ENCODE measurements at places on chromosomes 2 and 18.

DNA sequence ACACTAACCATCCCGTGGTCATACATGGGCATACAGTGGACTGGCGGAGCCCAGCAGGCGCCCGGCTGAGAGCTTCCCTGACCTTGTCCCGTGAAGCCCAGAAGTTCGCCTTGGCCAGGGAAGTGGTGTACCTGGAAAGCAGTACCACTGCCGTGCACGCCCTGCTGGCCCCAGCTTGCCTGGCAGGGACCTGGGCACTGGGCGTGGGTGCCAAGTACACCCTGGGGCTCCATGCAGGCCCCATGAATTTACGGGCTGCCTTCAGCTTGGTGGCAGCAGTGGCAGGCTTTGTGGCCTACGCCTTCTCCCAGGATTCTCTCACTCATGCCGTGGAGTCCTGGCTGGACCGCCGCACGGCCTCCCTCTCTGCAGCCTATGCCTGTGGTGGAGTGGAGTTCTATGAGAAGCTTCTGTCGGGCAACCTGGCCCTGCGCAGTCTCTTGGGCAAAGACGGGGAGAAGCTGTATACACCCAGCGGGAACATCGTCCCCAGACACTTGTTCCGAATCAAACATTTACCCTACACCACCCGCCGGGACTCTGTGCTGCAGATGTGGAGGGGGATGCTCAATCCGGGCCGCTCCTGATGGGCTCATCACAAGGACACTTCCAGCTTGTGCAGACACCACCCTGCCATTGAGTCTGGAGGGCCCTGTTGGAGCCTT, 2.3 kb downstream of the TMEM177 start:
- DNase-seq, result no peak

DNA sequence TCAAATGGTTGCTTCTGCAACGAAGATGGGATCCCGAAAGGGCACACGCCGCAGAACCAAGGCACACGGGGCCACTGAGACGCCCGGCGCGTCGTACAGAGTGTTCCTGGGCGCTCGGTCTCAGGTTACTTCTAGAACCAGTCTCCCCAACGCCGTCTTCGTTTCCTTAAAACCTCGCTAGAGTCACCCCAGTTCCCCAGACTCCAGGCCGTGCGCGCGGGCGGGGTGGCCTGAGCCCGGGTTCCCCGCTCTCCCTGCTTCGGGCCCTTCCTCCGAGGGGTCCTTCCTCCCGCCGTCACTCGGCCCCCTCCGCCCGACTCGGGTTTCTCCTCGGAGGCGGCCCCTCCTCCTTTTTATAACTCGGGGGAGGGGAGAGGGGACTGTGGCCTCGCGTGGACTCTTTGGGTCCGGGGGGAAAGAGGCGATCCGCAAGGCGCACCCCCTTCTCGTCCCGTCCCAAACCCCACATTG, 774 bp upstream of the FZD7 start:
- DNase-seq, result no peak

GRCh38 chr18:26503382-26503781, 45.0 kb downstream of the KCTD1 start:
- no peak for DNase-seq

DNA sequence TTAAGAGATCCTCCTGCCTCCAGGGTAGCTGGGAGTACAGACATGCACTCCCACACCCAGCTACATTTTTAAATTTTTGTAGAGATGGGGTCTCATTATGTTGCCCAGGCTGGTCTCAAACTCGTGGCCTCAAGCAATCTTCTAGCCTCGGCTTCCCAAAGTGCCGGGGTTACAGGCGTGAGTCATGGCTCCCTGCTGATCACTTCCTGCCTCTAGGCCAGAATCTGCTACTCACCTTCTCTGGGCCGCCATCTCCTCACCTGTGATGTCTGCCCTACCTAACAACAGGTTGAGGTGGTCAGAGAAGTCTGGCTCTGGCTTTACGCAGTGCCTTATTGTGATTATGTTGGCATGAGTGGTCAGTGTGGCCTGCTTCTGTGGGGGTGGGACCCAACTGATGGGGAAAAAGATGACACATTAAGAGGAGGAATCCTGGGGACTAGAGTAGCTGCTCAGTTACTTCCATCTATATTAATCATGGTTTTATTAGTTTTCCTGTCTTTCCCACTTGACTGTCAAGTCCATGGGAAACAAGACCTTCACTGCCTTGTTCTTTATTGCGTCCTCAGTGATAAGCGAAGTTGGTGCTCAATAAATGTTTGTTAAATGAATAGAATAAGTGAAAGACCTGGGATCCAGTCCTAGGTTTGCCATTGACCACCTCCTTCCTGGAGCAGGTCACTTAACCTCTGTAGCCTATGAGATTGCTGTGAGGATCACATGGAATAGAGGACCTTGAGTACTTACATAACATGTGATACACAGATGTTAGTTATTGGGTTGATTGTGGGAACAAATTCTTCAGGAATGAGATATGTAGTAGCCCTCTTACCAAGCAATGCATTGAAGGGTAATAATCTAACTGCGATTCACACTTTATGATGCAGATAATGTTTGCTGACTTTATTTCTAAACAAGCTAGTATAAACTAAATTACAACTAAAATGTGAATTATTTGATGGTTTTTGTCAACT, 15.7 kb downstream of the KCTD1 start:
- DNase-seq, result no peak

DNA sequence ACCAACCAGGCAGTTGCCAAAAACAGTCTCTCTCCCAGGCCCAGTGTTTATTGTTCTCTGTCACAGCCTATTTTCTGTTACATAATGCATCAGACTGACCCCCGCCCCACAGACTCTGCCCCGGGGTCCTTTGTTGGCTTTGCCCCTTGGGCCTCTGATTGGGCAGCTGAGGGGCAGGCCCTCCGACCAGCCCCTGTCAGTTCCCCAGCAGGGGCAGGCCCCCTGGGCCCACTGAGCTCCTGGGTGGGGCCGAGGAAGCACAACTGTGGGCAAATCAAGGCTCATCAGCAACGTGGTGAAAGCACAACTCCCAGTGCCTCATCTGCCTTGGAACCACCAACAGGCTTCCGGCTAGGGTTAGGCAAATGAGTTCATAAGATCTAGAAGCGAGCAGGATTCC, 160.1 kb upstream of the MYCN start:
- no peak for DNase-seq

- DNase-seq, result no peak
Measured at GRCh38 chr2:69717186-69717585, 24.7 kb upstream of the ANXA4 start.

- no peak for DNase-seq
Measured at GRCh38 chr2:23859983-23860382, 66.9 kb downstream of the ATAD2B start.

DNA sequence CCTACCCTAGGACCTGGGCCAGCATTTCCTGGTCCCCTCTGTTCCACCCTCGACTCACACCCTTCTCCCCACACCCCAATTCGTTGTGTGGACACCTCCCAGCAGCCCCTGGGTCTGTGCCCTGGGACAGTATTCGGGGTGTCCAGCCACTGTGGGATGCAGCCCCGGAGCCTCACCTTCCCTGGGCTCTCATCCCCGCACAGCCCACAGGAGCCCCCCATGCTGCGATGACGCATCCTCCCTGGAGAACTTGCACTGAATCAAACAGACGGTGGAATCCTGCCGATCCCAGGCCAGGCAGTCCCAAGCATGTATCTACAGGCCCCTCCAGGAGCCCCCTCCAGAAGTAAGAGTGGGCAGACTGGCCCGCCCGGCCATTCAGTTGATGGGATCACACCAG, 9.7 kb downstream of the ITM2C start:
- no peak for DNase-seq
